ENCODE measurements at places on chromosomes 3 and 15.

- DNase-seq = no peak
Observed at GRCh38 chr3:49081429-49081828, 12.4 kb downstream of the QRICH1 start.

DNA sequence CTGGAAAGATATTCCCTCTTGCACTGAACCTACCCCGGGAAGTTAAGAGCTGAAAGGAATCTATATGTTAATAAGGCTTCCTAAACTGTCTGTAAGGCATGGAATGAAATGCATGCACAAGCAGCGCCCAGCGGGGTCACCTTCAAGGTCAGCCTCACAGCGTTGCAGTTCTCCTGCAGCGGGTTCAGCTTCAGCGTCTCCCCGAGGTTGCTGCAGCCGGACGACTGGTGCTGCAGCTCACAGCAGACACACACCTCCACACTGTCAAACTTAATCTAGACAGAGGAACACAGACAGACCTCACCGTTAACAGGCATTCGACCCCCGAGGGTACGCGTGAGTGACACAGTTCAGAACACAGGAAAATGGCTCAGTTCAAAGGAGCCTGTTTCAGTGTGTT lies 73.3 kb downstream of the NSMCE3 start:
- DNase-seq = no peak

DNA sequence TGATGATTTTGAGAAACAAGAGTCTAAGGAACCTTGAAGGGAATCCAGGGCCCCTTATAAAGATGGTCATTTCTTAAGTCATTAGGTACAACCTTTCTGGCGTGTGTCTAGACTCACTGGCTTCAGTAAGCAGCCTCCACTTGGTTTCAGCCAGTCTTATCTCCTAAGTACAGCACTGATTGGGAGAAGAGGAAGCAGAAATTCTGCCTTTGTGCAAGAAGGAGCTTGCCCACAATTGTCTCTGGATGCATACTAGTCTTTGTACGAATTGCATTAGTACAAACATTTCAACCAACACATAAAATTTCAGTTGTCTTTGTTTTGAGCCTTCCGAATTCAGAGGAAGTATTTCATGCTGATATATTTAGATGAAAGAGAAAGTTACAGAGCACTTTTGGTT lies 139.4 kb downstream of the SLCO3A1 start:
- DNase-seq = no peak

DNA sequence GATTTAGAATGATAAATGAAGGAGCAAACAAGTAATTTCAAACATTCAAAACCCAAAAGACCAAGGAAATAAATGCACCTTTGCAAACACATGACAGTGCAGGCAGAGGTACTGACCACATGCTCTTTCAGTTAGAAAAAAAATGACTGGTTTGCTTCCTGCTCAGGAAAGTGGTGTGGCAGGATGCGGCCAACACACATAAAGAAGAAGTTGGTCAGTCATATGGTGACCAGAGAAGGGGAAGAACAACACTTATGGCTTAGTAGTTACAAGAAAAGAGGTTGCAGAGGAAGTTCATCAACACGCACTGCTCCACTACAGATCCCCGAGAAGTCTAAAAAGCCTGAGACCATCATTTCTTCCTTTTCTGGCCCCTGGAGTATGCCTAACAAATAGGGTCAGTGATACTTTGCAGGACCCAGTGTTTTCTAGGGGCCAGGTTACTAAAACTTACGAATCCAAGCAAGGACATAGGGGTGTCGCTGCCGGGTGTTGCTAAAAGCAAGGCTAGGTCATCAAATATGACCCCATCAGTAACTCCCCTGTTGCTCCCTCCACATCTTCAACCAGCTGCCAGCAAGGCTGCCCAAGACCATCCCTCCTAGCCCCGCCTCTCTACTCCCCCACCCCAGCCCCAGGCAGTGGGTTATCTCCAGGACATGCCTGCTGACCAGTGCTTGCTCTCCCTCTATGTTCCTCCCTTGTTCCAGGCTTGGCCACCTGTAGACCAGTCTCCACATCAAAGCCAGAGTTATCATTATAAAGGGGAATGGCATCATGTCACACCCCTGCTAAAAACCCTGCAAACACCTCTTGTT lies 11.2 kb downstream of the ATP8B4 start:
- DNase-seq = no peak

GRCh38 chr3:32398531-32398930 lies 6.9 kb downstream of the CMTM7 start:
- DNase-seq = no peak

DNA sequence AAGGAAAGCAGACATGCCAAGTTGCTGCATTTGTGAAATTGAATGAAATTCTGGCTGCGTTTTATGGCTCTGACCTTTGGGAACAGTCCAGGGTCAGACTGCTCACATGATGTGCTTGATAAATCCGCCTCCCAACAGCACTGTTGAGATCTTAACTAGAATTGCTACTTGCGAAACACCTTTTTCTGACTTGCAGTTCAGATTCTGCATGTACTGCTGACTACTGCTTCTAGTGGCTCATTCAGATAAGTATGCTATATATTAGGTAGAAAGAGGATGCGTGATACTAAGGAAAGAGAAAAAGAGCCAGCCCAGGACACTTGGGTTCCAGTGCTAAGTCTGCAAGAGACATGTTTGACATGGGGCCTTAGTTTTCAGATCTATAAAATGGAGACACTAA lies 129.4 kb downstream of the LPP start:
- no peak for DNase-seq

DNA sequence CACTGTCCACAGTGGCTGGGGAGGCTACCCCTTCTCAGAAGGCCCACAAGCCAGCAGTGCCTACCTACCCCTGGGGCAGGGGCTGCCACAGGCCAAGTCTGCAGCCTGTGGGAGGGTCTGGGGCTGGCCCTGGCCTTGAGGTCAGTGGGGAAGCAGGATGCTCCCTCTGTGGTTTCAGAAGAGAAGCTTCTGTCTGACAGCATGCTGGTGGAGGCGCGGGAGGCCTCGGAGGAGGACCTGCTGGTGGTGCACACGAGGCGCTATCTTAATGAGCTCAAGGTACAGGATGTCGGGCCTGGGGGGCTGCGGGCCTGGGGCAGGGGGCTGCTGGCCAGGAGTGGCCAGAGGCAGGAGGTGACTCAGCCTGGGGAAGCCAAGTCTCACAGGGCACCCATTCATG lies 3.2 kb downstream of the HDAC11 start:
- no peak for DNase-seq

DNA sequence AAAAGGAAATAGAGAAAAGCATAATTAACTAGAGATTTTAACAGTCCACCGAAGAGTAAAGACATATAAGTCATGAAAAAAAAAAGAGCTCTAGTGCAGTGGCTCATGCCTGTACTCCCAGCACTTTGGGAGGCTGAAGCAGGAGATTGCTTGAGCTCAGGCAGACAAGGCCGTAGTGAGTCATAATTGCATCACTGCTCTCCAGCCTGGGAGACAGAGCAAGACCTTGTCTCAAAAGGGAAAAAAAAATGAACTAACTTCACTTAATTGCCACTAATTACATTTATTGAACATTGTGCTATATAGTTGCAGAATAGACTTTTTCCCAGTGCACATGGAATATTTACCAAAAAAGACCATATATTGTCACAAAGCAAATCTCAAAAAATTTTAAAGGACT lies 221.8 kb downstream of the CBLB start:
- DNase-seq = no peak

DNA sequence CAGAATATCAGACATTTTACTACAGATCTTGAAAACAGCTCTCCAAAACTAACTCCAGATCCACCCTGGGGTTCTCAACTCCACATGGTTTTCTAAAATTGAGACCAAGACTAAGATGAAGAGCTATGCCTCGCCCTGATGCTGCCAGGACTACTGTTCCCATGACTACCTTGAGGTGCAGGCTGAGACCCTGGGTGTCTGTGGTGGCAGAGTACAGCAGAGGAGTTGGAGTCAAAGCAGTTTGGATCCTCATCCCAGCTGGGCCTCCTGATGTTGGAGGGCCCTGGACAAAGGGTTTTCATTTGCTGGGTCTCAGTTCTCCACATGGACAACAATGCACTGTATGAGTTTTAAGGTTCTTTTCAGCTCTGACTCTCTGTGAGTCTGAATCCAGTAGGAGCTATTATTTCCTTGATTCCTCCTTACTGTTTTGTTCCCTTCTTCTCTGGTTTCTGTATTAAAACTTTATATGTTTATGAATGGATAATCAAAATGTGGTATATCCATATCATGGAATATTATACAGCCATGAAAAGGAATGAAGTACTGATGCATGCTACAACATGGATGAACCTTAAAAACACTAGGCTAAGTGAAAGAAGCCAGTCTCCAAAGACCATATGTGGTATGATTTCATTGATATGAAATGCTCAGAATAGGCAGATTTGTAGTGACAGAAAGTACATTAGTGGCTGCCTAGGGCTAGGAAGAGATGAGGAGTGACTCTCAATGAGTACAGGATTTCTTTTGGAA lies 93.0 kb downstream of the CPN2 start:
- DNase-seq = no peak

DNA sequence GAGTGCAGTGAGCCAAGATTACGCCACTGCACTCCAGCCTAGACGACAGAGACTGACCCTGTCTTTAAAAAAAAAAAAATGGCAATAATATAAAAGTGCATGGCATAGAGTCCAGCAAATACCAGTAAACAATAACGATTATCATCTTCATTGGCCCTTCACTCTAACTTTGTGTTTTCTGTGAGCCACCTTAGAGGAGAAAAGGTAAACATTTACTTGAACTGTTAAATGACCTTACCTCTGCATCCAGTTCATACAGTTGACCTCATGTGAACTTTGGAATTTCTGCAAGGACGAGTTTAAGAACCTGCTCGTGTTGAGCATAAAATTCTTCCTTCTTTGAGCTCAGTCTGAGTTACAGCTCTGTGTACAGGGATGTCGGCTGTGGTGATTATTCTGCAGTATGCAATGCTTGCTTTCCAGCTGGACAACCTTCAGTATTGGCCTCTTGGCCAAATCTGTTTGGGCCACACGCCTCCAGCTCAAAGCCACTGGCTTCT lies 56.6 kb downstream of the RLBP1 start:
- no peak for DNase-seq

DNA sequence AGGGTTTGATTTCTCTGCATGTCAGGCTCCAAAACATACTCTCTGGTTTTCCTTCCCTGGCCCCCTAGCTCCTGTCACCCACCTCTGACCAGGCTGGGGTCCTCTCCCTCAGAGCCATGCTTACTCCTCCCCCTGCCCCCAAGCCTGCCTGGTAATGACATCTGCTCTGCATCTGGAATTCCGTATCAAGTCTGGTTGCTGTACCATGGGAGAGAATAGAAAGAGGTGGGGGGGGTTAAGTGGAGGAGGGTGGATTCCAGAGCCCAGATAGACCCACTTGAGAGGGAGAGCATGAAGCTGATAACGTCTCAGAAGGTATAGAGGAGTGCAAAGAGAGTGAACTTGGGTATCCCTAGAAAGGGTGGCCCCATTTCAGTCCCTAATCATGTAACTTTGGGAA lies 4.2 kb downstream of the IGDCC4 start:
- DNase-seq = no peak

DNA sequence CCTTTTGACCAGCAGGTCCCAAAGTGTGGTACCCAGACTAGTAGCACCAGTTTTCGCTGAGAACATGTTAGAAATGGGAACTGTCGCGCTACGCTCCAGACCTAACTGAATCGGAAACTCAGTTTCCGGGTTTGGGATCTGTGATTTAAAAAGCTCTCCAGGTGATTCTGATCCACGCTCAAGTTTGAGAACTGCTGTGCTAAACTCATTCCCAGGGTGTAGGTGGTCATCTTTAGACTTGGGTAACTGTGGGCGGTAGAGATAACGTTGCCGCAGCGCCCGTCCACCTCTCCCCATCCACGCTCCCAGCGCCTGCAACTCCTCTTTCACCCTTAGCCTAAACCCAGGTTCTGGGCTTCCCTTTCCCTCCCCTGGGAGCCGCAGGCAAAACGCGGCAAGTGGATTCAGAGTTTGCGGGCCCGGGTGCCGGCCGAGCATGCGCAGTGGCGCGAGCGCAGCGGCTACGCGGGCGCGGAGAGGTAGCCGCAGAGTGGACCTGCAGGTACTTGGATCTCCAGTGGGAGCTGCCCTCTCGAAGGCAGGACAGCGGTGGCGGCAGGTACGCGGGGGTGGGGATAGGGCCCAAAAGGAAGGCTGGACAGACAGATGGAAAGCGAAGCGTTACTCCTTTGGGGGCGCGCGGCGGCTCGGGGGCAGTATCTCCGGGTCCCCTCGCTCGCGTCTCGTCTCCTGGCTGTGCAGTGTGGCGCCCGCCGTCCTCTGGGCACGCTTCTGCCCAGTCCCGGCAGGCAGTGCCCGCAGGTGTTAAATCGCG lies at the start of gene PLS1:
Gene PLS1 (plus strand): TSS at position 443 of the 775 bp plus-strand sequence. CDS start 67,845 bp downstream, outside the sequence.
- DNase-seq = peak; percentile 94
